ENCODE measurements at places on chromosomes 7 and 10.

DNA sequence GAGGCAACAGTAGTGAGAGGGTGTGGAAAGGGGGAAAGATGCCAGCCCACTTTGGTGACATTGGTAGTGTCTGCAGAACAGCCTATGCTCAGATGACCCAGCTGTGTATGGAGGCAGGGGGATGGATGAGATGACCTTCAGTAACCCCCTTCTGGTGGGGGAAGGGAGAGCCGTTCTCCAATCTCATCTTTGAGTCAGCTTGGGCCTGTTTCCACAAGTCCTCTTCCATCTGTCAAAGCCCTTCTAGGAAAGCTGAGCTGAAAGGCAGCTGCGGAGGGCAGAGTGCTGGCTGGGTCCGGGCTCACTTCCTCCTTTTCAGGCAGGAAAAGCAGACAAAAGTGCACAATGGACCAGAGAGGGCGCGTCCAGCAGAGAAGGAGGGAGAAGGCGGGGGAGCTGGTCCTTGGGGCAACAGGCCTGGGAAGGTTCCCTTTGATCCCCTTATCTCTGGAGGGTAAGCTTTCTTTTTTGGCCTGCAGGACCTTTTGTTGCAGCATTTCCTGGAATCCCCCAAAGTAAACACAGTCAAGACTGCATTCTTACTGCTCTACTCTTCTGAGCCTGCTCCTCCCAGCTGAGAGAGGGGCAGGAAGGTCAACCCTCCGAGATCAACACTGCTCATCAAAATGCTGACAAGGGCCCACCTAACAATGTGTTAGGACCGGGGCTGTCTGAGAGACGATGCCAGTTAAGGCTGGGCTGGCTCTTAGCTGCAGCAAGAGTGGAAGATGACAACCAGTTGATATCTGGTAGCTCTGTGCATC, 1.2 kb upstream of the LRMDA start:
- no peak for DNase-seq

- no peak for DNase-seq
These were observed 23.6 kb upstream of the ADCYAP1R1 start for GRCh38 chr7:31028417-31028992.

DNA sequence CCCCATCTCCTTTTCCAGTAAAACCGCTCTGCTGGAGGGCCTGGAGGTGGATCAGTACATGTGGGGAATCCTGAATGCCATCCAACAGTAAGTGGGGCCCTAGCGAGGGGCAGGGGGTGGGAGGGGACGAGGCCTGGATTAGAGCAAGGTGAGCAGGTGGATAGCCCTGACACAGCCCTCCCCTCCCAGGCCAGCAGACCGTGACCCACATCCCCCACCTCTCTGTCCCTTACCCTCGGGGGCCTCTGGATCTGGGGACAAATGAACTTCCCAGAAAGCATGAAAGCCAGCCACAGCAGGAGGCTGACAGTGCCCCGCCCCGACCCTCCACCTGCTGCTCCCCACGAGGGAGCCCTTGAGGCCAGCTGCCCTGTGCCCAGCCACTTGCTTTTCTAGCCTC, 41.8 kb upstream of the PPIF start:
- no peak for DNase-seq

DNA sequence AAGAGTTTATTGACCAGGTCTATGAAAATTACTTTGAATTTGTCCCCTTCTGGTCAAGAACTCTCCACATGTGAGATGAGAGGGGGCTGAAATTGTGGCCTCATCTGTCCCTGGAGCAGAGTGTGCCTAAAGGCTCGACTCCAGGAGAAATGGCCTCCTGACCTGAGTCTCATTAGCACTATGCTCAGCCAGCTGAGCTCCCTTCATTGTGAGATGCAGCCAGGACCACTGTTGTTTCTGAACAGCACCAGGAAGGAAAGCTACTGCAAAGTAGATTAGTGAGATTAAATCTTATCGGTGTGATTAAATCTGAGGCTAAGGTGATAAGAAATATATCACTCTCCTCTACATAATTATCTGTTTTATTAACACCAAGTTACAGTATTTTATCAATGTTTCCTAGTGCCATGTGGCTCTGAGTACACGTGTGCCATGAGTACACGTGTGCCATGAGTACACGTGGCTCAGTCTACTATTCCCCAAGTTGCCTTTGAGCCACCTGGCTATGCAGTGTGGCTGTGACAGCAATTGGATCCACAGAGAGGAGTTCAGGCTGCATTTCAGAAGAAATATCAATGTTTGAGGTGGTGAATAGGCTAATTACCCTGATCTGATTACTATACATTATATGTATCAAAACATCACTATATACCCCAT, 126.9 kb downstream of the IPMK start:
- DNase-seq: no peak

GRCh38 chr7:38000272-38000671, 79.8 kb downstream of the EPDR1 start:
- DNase-seq: peak; percentile 39

GRCh38 chr7:22129819-22130580, 184.3 kb upstream of the CDCA7L start:
- DNase-seq: no peak

GRCh38 chr10:72095195-72095594, 6.8 kb upstream of the SPOCK2 start:
- no peak for DNase-seq

- DNase-seq: no peak
These were observed 24.5 kb downstream of the LRRC4 start for GRCh38 chr7:128006550-128007302.

- DNase-seq: peak; percentile 21
These were observed at the start of gene SEC31B for GRCh38 chr10:100519311-100520051. Gene SEC31B, minus strand, starts transcription at chr10:100519861. Its CDS starts 2,909 bp downstream, at chr10:100516952.

- no peak for DNase-seq
These were observed 94.6 kb upstream of the FAM180A start for GRCh38 chr7:135843214-135843613.

Data from fibroblast of skin of back (primary cell).